CD4-positive, alpha-beta memory T cell (primary cell): ENCODE measurements at places on chromosomes 3 and 15.

GRCh38 chr15:53115563-53115962 lies 325.4 kb upstream of the ONECUT1 start:
- DNase-seq: no peak

- DNase-seq: no peak
Measured at GRCh38 chr3:123285066-123285465, 83.3 kb downstream of the SEC22A start.

GRCh38 chr15:74468341-74469032 lies 7.5 kb upstream of the UBL7 start:
- no peak for DNase-seq

GRCh38 chr3:156389449-156389950 lies 165.4 kb downstream of the SSR3 start:
- DNase-seq: no peak

GRCh38 chr15:78071383-78071782 lies 6.1 kb downstream of the TBC1D2B start:
- DNase-seq: no peak

- no peak for DNase-seq
Measured at GRCh38 chr3:134918441-134918840, 123.4 kb downstream of the EPHB1 start.

GRCh38 chr3:72894976-72895552 lies 7.2 kb downstream of the GXYLT2 start:
- no peak for DNase-seq

DNA sequence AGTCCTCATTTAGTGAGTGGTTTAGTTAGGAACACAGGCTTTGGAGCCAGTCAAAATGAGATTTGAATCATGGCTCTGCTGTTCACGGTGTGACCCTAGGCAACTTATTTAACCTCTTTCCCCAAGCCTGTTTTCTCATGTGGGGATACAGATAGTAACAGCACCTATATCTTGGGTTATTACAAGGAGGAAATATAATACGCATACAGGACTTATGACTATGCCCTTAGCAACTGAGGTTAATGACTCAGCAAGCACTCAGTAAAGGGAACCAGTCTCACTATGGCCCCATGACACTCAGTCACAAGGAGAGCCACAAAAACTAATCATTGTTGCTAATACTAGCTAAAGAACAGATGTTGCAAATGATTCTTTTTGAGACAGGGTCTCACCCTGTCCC lies 45.9 kb downstream of the SUMF1 start:
- DNase-seq: no peak

GRCh38 chr3:118803096-118803476 lies 231.6 kb downstream of the IGSF11 start:
- no peak for DNase-seq

GRCh38 chr15:96334017-96334704 lies 3.7 kb downstream of the NR2F2 start:
- DNase-seq: no peak

DNA sequence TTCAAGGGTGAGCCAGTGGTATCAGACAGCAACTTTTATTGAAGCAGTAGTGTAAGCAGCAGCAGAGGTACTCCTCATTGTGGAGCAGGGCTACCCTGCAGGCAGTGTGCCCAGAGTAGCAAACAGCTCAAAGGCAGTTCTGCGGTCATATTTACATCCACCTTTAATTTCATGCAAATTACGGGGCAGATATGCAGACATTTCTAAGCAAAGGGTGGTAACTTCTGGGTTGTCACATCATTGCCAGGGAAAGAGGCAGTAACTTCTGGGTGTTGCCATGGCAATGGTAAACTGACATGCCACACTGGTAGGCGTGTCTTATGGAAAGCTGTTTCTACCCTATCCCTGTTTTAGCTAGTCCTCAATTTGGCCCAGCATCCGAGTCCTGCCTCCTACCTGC lies 46.5 kb upstream of the CLDN18 start:
- DNase-seq: no peak
